ENCODE measurements at places on chromosomes 13 and 19.
A peak's percentile ranks its signal among the peaks of the same experiment; 100 is the strongest.

- no peak for DNase-seq
These were observed 440.4 kb downstream of the FGF9 start for GRCh38 chr13:22111152-22111783.

- no peak for DNase-seq
These were observed 12.2 kb downstream of the RHPN2 start for GRCh38 chr19:33052352-33052972.

DNA sequence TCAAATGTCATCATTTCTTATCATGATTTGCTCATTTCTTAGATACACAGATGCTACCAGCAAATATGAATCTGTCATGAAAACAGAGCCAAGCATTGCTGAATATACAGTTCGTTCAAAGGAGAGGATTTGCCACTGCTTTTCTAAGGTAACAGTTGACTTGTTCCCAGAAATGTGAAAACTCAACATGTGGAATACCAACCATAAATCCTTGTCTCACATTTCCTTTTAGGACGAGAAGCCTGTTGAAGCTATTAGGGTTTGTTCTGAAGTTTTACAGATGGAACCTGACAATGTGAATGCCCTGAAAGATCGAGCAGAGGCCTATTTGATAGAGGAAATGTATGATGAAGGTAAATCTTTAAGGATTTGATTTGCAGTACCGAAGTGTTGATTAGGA lies 86.7 kb downstream of the DNAJC3 start:
- no peak for DNase-seq

- no peak for DNase-seq
These were observed 63.1 kb downstream of the ATP11A start for GRCh38 chr13:112752711-112753541.

DNA sequence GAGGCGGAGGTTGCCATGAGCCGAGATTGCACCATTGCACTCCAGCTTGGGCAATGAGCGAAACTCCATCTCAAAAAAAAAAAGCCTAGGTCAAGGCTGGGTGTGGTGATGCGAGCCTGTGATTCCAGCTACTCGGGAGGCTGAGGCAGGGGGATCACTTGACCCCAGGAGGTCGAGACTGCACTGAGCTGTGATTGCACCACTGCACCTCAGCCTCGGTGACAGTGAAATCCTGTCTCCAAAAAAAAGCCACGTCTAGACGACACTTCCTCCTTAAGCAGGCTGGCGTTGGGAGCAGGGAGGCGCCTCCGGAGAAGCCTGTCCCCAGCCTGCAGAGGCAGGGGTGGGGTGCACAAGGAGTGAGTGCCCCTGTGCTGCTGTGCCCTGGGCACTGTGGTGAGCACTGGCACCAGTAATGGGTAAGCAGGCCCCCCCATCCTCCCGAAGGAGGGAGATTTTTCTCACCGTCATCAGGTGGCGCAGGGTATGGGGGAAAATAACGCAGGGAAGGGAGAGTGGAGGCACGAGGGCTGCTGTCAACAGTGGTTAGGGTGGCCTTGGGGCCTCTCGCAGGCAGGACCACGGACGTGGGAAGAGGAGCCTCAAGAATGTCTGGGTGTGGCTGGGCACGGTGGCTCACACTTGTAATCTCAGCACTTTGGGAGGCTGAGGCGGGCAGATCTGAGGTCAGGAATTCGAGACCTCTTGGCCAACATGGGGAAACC lies 706 bp downstream of the P2RY11 start:
- DNase-seq: peak; percentile 87

DNA sequence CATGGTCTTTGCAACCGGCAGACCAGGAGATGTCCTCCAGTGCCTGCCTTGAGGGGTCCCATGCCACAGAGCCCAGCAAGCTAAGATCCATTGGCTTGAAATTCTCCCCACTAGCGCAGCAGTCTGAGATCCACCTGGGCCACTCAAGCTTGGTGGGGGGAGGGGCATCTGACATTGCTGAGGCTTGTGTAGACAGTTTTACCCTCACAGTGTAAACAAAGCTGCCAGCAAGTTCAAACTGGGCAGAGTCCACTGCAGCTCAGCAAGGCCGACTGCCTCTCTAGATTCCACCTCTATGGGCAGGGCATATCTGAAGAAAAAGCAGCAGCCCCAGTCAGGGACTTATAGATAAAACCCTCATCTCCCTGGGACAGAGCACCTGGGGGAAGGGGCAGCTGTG lies 32.0 kb upstream of the ITM2B start:
- no peak for DNase-seq

GRCh38 chr13:52187029-52187423 lies 27.6 kb upstream of the NEK3 start:
- DNase-seq: no peak

DNA sequence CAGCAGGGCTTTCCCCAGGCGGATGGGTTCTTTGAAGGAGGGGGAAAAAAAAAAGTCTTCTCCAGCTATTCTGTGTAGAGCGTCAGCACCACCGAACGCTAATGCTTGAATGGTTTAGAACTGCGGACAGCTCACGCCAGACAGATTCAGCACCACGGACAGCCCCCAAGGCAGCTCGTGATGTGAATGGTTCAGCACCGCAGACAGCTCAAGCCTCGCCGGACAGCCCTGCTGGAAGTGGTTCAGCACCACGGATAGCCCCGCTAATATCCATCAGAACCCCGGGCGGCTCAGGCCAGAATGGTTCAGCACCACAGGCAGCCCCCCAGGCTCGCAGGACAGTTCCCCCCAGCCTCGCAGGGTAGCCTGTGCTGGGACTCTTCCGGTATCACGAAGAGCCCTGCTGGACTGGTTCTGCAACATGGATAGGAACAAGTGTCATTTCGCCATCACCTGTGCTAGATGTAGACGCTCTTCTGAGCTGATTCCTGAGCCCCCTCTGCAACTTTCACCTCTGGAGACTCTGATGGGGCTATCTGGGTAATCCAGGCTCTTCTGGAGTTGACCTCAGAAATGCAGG lies 4.9 kb upstream of the SMIM17 start:
- no peak for DNase-seq

DNA sequence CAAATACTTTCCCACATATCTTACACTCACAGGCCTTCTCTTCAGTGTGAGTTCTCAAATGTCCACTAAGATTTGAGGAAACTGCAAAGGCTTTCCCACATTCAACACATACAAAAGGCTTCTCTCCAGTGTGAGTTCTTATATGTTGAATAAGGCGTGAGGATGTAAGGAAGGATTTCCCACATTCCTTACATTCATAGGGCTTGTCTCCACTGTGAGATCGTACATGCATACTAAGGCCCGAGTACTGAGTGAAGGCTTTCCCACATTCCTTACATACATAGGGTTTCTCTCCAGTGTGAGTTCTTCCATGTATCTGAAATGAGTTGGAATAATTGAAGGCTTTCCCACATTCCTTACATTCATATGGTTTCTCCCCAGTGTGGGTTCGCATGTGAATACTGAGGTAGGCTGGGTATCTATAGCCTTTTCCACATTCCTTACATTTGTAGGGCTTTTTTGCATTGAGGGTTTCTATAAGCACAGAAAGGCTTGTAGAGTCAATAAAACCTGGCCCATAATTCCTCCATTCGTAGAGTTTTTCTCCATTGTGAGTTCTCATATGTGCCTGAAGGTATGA lies 9.6 kb downstream of the ZNF426 start:
- DNase-seq: no peak

DNA sequence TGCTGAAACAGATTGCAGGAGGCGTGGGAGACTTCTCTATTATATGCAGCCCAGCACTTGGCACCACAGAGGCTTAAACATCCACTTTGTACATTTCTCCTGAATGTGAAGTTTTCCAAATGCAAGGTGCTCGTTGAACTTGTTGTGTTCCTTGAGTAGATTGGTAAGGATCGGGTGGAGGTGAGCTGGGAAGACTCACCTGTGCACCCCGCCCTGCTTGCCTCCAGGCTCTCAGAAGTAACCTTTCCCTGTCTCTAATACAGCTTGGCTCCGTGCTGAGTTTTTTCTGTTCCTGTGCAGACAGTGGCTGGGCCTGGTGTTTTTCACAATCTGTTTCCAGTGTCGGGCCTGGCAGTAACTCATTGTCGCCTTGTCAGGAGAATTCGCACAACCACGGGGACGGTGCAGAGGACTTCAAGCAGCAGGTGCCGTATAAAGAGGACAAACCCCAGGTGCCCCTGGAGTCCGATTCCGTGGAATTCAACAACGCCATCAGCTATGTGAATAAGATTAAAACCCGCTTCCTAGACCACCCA lies 12.3 kb downstream of the SIN3B start:
- no peak for DNase-seq

DNA sequence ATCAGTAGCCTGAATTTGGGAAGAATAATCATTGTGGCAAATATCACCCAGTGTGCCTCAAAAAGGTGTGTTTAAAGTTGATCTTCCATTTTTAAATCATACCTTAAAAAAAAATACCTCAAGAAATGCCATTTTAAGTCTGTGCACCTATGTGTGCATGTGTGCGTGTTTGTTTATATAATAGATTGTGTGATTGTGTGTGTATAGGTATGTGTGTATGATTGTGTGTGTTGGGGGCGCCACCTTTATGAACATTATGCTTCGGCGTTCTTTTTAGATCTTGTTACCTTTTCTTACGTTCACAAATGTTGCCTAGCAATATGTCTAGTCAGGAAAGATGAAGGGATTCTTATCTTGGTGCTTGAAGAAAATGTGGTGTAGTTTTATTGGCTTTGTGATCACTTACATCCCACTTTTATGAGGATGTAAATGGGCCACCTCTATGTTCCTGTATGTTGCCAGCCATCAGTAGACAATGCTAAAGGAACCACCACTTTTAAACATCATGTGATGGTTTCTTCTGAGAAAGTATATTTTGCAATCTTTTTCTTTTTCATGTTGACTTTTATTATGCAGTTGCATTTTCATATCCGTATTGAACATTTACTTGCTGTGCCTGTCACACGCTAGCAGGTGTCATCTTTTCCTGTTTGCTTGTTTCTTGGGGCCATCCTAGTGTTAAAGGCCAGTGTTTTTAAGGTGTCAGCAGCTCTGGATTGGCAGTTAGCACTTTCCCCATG lies 2.2 kb upstream of the IRS2 start:
- DNase-seq: no peak

- DNase-seq: no peak
These were observed at the start of gene ZNF835 for GRCh38 chr19:56671613-56671994. Gene ZNF835 (minus strand): TSS chr19:56671757. CDS start chr19:56665198, 6,559 bp downstream.

- no peak for DNase-seq
These were observed 24.8 kb downstream of the ZNF473 start for GRCh38 chr19:50050406-50051227.

- DNase-seq: no peak
These were observed 6.4 kb upstream of the EPHX3 start for GRCh38 chr19:15238639-15239155.

GRCh38 chr13:112871742-112872141 lies 97.3 kb upstream of the MCF2L start:
- DNase-seq: no peak

GRCh38 chr19:13169769-13170168 lies 19.6 kb downstream of the IER2 start:
- no peak for DNase-seq

DNA sequence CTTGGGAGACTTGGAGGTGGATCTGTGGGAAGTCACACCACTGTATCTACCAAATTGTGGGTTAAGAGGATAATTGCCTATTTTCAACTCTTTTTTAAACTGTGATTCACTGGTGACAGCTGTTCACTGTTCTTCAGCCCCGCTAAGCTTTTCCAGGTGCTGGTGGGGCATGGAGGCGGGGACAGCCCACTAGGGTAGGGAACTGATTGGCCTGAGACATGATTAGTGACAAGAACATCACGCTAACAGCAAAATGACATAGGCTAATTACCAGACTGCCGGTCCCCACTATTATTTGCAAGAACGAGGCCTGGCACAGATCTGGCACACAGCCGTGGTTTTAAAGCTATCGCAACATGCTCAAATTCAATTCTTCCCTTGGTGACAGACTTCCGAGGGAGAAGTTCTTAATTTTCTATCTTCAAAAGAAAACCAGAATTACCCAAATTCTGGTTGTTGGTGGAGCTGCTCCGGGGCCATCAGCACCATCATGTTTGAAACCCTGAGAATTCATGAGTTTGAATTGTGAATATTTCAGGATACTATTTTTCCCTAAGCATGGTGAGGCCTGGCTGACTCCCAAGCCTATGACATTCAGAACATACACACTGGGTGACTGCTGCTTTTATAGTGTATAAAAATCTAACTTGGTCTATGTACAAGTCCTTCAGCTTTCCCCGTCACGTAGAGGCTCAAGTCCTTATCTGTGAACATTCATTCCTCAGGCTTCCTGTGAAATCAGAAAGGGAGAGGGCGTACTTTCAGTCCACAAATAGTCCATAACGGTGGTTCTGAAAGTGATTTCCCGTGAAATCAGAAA lies 17.9 kb downstream of the DOCK9 start:
- no peak for DNase-seq

DNA sequence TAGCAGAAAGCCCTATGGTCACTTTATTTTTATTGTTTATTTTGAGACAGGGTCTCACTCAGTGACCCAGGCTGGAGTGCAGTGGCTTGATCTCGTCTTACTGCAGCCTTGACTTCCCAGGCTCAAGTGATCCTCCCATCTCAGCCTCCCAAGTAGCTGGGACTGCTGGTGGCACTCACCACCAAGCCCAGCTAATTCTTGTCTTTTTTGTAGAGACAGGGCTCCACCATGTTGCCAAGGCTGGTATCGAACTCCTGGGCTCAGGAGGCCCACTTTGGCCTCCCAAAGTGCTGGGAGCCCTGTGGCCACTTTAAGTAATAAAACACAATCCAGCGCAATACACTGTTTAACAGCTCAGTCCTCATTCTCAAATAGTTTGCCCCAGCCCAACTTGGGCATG lies 69.3 kb downstream of the NUFIP1 start:
- DNase-seq: no peak

DNA sequence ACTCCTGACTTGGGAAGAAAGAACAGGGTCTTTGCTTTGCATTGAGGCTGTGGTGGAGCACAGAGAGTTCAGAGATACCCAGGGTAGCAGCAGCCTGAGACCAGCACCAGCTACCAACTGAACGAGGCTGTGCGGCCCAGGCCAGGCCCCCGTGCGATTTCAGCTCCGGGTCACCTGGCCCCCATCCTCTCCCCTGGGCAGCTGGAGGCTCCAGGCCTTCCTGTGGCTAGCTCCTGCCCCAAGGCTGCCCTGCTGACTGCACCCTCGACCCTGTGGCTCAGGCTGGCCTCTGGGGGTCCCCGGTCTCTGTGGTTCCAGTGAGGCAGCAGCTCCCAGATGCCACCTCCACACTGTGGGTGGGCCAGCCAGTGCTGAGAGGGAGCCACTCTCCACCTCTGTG lies 52.8 kb downstream of the MCF2L start:
- DNase-seq: no peak

GRCh38 chr13:35552172-35552844 lies 75.8 kb upstream of the MAB21L1 start:
- DNase-seq: no peak

DNA sequence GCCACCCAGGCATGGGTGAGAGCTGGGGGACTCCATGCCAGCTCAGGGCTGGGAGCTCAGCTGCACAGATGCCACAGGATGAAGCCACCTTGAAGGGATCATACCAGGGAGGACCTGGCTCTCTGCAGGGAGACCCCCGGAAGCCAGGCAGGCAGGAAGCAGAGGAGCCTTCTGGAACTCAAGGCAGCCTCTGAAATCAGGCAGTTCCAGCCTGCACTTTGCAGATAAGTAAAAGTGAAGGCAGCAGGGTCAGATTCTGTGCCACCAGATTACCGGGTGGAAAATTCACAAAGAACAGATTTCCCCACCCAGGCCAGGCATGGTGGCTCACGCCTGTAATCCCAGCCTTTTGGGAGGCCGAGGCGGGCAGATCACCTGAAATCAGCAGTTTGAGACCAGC lies 2.5 kb downstream of the TMEM259 start:
- no peak for DNase-seq
